ENCODE measurements at places on chromosomes 16 and 17.

DNA sequence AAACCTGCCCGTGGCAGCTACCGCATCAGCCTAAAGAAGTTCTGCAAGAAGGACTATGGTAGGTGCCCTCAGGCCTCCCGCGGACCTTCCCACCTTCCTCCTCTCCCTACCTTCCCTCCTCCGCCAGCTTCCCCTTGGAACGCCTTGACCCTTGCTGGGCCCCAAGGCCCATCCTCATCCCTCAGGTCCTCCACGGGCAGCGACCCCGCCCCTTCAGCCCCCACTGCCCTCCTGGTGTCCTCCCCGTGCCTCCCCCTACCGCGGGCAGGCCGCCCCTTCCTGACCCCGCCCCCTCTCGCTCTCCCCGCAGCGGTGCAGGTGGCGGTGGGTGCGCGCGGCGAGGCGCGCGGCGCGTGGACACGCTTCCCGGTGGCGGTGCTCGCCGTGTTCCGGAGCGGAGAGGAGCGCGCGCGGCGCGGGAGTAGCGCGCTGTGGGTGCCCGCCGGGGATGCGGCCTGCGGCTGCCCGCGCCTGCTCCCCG, 1.4 kb upstream of the TBC1D24 start:
- H3K27ac ChIP-seq = no peak overlapping the region
- peaks cover 42% of the 10 kb centered on the region for H3K4me1 ChIP-seq

DNA sequence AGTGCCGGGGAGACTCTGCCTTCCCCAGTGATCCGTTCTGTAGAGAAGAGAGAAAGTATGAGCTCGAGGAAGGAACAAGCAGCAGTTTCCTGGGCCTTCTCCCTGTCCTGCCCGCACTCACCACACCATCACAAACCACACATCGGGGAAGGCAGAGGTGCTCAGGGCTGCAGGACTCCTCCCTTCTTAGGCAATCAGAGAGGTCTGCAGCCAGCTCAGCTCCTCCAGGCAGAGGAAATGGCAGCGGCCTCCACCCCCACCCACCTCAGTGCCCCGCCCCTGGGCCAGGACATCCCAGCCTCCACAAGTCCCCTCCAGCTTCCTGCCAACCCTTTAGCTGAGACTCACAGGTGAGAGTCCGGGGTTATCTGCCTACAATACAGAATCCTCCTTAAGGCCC, 2.0 kb downstream of the ZNF319 start:
- peak overlapping the region; percentile 44 for H3K4me3 ChIP-seq
- no peak for DNase-seq
- no peak overlapping the region for H3K27ac ChIP-seq

- DNase-seq = no peak
- no peaks in the 10 kb centered on the region for H3K36me3 ChIP-seq
- H3K27me3 ChIP-seq = peaks cover 95% of the 10 kb centered on the region
- H3K4me3 ChIP-seq = no peak within 1 kb of the TSS
- H3K27ac ChIP-seq = no peak within 1 kb of the TSS
These were observed at the start of gene PMP22 for GRCh38 chr17:15265131-15265530. Gene PMP22, minus strand, starts transcription at chr17:15265326. Its CDS starts 4,599 bp downstream, at chr17:15260727.

- no peak overlapping the region for H3K4me3 ChIP-seq
- no peak overlapping the region for H3K27ac ChIP-seq
- no peaks in the 10 kb centered on the region for H3K4me1 ChIP-seq
- DNase-seq = no peak
- H3K27me3 ChIP-seq = no peaks in the 10 kb centered on the region
These were observed 15.7 kb downstream of the ELAC2 start for GRCh38 chr17:13001991-13002615.

GRCh38 chr17:47821031-47821423, 567 bp downstream of the OSBPL7 start:
- peaks cover 6% of the 10 kb centered on the region for H3K27me3 ChIP-seq
- peak overlapping the region; percentile 90 for H3K4me3 ChIP-seq
- H3K36me3 ChIP-seq = peaks cover 18% of the 10 kb centered on the region
- no peak for DNase-seq
- H3K4me1 ChIP-seq = peaks cover 24% of the 10 kb centered on the region

DNA sequence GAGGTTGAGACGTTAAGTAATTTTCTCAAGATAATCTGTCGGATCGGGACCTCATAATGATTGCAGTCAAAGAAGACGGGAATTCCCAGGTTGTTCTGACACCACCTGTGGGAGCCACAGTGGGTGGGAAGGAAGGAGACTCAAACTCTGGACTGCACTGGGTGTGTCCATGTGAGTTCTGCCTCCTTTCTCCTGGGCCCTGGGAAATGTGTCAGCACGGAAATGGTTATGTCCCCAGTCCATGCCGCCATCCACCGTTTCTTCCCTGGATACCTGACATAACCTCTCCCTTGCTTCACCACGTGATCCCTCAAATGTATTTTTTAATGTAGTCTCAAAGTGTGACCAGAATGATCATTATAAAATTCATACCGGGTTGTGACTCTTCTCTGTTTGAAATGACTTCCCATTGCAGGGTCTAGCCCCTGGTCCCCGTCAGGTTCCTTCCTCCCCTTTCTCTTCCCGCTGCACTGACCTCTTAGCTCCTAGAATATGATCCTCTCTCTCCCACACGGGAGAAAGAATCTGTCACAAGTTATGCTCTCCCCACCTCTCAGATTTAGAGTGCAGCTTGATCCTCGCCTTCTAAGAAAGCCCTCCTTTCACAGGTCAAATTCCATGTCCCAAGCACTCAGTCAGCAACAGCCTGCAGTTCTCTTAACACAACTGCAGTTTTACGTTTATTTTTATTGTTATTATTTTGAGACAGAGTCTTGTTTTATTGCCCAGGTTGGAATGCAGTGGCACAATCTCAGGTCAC, 820.0 kb upstream of the EEF2KMT start:
- peaks cover 37% of the 10 kb centered on the region for H3K27me3 ChIP-seq
- peak overlapping the region; percentile 4 for H3K4me3 ChIP-seq
- H3K27ac ChIP-seq = peak overlapping the region; percentile 12
- H3K36me3 ChIP-seq = no peaks in the 10 kb centered on the region
- H3K4me1 ChIP-seq = peaks cover 31% of the 10 kb centered on the region

GRCh38 chr16:64391063-64391600, 730.7 kb downstream of the CDH11 start:
- no peaks in the 10 kb centered on the region for H3K4me1 ChIP-seq
- H3K36me3 ChIP-seq = no peaks in the 10 kb centered on the region
- H3K4me3 ChIP-seq = no peak overlapping the region

GRCh38 chr17:46768540-46768870, 50.0 kb downstream of the WNT3 start:
- H3K36me3 ChIP-seq = peaks cover 14% of the 10 kb centered on the region
- no peak overlapping the region for H3K27ac ChIP-seq
- peaks cover 24% of the 10 kb centered on the region for H3K4me1 ChIP-seq
- H3K4me3 ChIP-seq = no peak overlapping the region
- DNase-seq = no peak

DNA sequence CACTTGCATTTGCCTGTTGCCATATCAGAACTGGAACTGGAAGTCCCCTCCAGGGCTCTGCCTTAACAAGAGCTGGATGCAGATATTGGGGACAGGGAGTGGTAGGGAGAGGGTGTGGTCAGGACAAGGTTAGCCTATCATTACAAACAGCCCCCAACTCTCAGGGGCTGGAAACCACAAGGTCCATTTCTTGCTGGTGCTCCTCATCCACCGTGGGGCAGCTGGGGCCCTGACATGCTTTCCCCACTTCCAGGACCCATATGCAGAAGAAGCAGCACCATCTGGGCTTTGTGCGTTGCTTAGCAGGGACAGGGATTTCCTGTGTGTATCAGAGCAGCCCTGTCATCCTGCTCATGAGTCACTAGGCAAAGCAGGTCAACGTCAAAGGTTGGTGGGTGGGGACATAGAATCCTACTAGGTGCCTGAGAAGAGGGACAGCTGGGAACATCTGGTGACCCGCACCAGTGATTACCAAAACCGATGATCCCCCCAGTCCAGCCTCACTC, 26.9 kb downstream of the RGS9 start:
- H3K27me3 ChIP-seq = peaks cover 32% of the 10 kb centered on the region
- no peak overlapping the region for H3K4me3 ChIP-seq
- peaks cover 35% of the 10 kb centered on the region for H3K4me1 ChIP-seq
- no peaks in the 10 kb centered on the region for H3K36me3 ChIP-seq
- DNase-seq = no peak

- H3K27me3 ChIP-seq = peaks cover 4% of the 10 kb centered on the region
- peaks cover 8% of the 10 kb centered on the region for H3K4me1 ChIP-seq
- no peak for DNase-seq
- no peak overlapping the region for H3K27ac ChIP-seq
These were observed 180.0 kb downstream of the CHD9NB start for GRCh38 chr16:52872731-52873130.

GRCh38 chr16:52817696-52818095, 235.0 kb downstream of the CHD9NB start:
- no peaks in the 10 kb centered on the region for H3K4me1 ChIP-seq
- H3K27me3 ChIP-seq = peaks cover 4% of the 10 kb centered on the region
- no peak for DNase-seq
- H3K27ac ChIP-seq = no peak overlapping the region
- no peak overlapping the region for H3K4me3 ChIP-seq
- H3K36me3 ChIP-seq = no peaks in the 10 kb centered on the region

DNA sequence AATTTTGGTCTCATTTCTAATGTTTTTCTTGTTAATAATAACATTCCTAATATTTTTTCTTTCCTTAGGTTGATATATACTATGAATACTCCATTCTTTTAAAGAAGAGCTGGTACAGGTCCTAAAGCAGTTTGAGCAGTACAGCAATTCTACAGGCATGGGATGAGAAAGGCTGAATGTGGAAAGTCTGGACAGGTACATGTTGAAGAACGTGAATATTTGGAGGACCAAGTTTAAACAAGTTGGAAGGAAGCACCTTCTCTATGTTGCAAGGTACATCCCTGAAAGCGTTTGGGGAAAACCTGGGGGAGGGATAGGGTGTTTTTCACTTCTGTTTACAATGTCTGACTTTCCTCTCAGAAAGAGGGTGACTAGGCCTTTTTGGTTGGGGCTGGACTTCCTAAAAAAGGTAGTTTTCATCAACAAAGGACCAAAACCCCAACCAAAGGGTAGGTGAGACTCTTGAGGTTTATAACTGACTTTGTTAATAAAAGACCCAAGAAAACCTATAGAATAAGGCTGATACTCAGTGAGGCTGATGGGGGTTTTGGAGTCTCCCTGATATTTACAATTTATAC, 95.9 kb upstream of the AXIN2 start:
- H3K27me3 ChIP-seq = no peaks in the 10 kb centered on the region
- no peak overlapping the region for H3K4me3 ChIP-seq
